ENCODE measurements at places on chromosomes 2 and 18.

- no peak for DNase-seq
These were observed 72.6 kb upstream of the ZNF532 start for GRCh38 chr18:58792086-58792485.

DNA sequence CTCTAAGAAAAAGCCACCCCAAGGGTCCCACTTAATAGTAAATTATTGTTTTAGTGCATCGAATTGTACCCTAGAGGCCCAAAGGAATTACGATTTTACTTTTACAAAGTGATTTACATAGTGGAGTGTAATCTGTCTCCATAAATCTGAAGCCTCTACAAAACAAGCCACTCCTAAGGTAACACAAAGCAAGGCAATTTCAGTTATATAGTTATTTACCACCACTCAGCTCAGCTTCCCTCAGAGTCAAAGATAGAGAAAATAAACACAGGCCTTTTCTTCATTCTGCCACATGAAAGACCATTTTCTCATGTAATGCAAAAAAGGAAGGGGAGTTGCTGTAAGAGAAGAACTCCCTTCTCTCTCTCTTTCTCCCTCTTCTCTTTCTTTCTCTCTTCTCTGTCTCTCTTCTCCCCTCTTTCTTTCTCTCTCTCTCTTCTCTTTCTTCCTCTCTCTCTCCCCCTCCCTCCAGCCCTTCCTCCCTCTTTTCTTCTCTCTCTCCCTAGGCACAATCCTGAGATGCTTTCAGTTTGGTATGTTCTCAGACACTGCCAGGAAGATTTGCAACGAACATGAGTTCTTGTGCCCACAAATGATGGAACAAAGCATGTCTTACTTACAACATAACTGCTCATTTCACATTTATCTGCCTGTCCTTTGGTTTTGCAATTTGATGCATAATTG, 264.5 kb downstream of the BCL2 start:
- DNase-seq: no peak

DNA sequence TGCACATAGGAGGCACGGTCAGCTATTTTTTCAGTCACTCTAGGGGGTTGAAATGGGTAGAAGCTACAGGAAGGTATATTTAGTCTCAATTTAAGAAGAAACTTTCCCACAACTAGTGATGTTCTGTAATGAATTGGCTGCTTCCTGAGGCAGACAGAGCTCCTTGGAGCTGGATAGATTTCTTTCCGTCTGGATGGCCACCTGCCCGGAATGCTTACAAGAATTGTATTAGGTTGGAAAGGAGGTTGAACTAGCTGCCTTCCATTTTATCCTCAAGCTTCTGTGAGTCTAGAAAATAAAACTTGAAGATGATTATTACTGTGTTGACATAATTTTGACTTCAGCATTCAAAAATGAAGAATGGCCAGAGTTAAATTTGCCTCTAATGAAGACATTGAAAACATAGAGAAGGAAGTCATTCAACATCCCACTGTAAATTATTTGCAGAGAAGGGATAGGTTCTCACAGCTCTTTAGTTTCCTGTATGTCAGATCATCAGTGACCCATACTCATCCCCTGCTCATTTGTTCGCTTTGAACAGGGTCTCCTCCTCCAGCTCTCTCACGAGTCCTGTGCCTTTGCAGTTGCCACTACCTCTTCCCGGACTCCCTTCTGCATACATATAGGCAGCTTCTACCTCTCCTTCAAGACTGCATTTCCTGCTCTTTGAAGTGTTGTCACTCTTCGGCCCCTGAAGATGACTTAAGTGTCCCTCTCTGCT, 88.8 kb downstream of the CRIM1 start:
- no peak for DNase-seq

DNA sequence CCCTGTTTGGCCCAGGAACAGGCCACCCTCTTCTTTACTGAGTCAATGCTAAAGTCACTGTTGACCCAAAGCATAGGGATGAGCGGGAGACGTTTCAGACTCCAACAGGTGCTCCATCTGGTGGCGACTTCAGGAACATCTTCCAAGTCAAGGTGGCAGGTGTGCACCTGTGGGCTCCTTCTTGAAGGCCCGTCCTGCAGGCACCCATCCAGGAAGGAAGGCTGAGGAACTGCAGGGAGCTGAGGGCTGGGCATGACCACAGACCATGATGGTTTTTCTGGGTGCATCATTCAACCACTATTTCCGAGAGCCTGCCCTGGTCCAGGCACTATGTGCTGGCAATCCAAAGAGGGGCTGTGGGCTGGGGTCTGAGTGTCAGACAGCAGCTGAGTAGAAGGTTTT, 142.8 kb downstream of the NDUFA10 start:
- DNase-seq: peak; percentile 36

- DNase-seq: no peak
These were observed 314.7 kb upstream of the GULP1 start for GRCh38 chr2:187976986-187977333.

DNA sequence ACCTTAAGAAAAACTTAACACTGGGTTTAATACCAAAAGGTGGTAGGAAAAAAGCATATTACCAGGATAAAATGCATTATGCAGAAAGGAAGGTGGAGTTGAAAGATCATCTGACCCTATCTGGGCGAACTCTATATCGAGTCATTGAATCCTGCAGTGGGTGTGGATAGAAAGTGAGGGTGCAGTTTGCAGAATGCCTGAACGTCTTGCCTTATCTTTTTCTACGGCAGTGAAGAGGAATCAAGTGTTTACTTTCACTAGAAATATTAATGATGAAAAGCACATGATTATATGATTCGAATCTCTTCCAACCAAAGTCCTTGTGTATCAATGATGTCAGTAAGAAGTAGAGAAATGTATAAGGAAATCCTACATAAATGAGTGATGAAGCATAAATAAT, 4.3 kb upstream of the CAVIN2 start:
- no peak for DNase-seq

GRCh38 chr18:58966005-58966677, 101.5 kb downstream of the ZNF532 start:
- no peak for DNase-seq

DNA sequence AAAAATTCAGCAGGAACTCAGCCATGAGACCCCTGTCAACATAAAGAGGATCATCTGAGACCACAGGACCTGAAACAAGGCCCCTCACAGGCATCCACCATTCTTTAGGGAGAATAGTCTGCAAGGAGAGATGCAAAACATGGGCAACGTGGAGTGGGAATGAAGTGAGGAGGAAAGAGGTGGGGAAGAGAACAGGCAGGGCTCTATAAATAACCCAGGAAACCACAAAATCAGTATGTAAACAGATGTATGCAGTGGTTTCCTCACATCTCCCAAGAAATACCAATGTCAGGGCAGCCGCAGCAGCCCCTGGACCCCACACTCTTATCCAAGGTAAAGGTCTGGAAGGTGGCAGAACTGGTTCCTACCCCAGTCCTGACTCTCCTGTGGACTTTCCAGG, 168.5 kb downstream of the EN1 start:
- no peak for DNase-seq

- no peak for DNase-seq
These were observed 171.0 kb downstream of the DNER start for GRCh38 chr2:229543176-229543873.

DNA sequence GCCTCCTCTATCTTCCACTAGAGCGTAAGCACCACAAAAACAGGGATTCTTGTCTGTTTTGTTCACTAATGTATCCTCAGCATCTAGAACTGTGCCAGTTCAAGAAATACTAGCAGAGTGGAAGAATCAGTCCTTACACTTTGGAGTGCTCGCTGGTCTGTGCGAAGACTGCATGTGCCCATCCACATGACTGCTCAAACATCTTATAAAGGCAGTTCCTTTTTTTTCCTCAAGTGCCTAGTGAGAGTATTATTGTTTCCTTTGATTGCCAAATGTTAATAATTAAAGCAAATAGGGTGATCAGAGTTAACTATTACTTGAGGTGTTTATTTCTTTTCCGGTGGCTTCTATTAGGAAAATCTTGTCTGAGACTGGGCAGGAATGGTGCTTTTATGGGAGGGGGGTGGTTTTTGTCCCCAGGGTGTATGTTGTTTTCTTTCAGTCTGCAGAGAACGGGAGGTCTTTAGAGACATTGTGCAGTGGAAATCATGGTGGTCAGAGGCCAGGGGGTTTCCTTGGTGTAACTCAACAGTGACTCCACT, 45.6 kb upstream of the ITGB6 start:
- DNase-seq: no peak

- no peak for DNase-seq
These were observed 1.5 kb downstream of the ROCK1 start for GRCh38 chr18:21109936-21110712.

DNA sequence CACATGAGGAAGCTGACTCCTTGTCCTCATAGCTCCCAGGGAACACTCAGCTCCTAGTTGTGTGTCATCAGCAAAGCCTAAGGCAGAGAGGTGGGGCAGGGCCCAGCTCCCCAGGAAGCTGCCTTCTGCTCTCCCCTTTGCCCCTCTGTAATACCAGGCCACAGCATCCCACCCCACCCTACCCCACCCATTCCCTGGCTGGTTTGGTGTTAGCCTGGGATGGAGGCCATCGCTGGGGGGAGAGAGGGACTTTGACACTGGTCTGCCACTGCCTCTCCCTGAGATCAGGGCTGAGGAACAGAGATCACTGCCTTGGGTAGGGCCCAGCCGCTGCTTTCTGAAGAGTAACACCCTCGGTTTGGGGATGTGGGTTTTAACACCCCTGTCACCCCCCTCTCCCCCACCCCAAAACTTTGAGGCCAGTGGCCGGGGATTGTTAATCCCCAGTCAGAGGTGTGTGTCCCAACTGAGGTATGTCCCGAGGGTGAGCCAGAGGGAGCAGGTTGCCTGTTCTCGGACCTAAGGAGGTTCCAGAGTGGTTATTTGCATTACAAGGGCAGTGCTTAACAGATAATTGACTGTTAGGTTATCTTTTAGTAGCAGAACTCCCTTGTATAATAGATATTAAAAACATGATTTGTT, 41.4 kb downstream of the TET3 start:
- DNase-seq: no peak

GRCh38 chr2:4938206-4938605, 754.0 kb upstream of the SOX11 start:
- DNase-seq: no peak

GRCh38 chr2:24915175-24915574, 4.9 kb downstream of the ADCY3 start:
- DNase-seq: no peak

DNA sequence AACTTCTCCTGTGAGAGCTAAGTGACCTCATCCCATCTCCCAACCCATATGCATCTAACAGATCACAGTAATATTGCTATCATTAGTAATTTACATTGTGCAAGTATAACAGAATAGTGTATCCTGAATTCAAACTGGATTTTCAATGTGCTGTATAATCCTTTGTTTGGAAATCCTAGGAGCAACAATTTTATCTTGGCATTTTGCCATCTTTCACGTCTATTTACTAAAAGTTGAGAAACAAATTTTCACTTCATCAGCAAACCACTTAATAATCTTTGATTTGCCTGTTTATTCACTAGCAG, 3.8 kb downstream of the HNRNPLL start:
- DNase-seq: no peak

DNA sequence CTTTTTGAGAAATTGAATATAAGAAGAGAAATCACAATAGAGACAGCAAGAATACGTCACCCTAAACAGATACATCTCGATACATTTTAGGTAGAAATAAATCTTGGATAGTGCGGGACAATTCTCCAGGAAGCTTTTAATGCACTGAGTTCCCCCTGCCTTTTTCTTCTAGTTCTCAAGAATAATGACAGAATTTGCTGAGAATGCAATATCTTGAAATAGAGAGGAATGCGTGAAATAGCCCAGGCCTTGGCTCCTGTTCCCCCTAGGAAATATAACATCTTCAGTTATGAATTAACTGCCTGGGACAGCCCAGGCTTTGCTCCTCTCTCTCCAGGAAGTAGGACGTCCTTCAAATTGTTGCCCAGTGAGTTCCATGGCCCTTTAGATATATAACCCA, 7.6 kb upstream of the NRXN1 start:
- no peak for DNase-seq

DNA sequence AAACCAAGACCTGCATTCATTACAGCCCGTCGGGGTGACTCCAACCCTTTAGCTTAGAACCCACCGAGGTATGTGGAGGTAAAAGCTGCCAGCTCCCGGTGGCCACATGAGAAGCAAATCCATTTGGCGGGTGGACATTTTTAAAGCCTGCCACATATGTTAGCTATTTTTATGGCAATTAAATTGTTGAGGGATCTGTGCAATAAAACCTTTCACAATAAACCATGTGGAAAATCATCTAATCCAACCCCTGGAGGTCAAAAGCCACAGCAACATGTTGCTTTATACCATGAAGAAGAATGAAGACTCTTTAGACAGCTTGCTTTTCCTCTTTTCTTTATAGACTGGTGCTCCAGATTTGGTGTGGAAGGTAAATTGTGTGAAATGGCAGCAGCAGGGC, 176.3 kb downstream of the AGPS start:
- DNase-seq: no peak

DNA sequence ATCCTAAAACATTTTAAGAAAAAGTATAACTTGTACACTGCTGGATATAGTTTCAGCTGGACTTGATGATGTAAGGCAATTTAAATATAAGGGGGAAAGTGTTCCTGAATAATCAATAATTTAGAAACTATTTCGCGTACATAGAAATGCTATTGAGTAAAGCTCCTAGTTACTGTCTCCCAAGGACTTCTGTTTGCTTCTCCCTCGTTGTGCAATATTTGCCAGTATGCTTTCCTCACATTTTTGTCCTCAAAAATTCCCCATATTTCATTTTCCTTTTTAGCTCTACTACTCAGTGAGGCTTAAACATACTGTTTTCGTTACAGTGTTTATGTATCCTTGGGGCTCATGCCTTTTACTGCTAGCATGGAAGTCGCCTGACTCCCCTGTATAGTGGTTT, 36.9 kb downstream of the ATP9B start:
- DNase-seq: no peak

- no peak for DNase-seq
These were observed 48.6 kb downstream of the SPRED2 start for GRCh38 chr2:65383541-65384488.

DNA sequence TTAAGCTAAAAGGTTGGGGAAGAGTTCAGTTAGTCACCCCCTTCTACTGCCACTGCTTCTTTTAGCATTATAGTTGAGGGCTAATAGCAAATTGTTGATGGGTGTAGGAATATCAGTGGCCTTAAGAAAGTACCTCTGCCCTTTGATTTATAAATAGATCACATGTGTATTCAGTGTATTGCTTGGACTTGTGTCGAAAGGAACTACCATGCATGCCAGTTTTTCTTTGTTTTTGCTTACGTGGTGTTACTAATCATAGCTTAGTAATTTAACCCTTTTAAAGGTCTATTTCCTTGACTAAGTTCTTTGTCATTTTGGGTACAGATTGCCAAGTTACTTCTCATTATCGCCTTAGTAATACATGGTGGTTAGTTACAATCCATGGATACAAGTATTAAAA, 85.6 kb downstream of the MIB1 start:
- no peak for DNase-seq

DNA sequence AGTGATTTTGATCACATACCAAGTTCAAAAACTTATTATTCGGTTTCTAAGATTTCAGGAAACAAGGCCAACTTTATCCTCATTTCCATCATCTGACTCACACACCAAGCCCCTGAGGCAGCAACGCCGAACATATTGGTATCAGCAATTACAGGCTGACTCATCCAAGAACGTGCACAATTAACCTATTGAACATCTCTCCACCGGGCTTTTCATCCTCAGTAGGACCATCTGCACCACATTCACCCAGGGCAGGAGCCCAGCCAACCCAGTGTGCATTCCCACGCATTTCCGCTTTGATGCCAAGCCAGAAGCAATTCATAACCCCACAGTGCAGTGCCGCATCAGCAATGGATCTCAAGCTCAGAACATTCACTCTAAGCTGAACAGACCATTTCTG, 52.9 kb downstream of the SCG2 start:
- no peak for DNase-seq

- no peak for DNase-seq
These were observed 75.5 kb downstream of the TRABD2A start for GRCh38 chr2:84805250-84805958.

All from T follicular helper cell (primary cell).